ENCODE measurements at places on chromosomes 5 and 9.
A peak's percentile ranks its signal among the peaks of the same experiment; 100 is the strongest.

- DNase-seq = peak; percentile 57
These were observed 80.9 kb upstream of the ALDH1B1 start for GRCh38 chr9:38311382-38312270.

DNA sequence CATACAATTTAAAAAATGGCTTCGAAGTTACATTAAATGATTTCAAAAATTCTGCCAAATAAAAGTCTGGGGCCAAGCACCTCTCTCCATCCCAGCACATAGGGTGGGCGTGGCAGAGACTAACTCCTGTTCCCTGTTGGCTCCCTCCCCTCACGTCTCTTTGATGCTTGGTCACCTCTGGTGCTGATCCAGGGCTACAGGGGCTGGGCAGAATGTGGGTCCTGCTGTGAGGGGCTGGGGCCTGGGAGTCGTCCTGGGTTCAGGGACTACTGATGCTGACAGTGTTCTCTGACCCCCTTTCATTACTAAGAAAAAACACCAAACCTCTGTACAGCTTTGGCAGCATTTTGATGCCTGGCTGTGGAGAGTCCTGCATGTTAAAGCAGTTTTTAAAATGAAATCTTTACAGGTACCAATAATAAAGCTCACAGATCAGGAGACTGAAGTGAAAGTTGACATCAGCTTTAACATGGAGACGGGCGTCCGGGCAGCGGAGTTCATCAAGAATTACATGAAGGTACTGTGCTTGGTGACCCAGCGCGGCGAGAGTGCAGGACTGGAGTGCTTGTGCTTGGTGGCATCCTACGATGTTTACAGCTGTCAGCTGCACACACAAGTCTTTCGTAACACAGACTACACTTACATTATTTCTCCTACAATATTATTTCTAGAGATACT is 29.0 kb downstream of the TENT4A start:
- no peak for DNase-seq

DNA sequence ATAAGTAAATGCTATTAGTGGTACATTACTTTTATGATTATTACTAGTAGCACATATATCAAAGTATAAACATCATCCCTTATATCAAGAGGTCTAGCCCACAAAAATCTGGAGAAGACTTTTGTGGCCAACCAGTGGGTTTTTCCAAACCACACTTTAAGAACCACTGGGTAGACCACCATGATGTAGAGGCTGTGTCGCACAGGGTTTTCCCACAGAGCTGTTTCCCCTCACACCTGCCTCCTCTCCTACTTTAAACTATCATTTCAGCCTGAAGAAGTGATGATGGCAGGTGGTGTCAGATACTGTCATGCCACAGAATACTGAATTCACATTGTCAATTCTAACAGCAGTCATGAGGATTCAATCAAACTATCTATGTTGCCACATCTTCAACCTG is 109.2 kb downstream of the FBXW11 start:
- no peak for DNase-seq

GRCh38 chr5:3517348-3517747 is 78.3 kb upstream of the IRX1 start:
- no peak for DNase-seq

GRCh38 chr9:138049779-138050471 is 172.3 kb downstream of the CACNA1B start:
- no peak for DNase-seq

DNA sequence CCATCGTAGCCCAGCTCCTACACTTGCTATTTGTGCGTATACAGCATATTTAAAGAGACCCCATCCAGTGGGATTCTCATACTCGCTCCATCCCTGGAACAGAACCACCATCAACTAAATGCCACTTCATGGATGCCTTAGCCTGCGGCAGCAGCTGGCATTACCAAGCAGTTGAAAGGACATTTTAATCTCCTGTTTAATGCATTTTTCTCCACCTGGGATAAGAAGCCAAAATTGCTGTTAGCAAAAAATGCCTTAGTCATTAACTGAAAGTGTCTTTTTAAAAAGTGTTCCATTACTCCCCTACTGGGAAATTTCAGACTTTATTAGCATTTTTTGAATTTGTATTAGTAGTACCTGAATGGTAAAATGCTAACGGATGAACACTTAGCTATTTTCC is 662.6 kb upstream of the MEF2C start:
- no peak for DNase-seq

GRCh38 chr5:179267671-179268083 is 77.6 kb downstream of the ADAMTS2 start:
- DNase-seq = no peak

GRCh38 chr5:87361031-87361445 is 51.7 kb downstream of the CCNH start:
- DNase-seq = no peak

DNA sequence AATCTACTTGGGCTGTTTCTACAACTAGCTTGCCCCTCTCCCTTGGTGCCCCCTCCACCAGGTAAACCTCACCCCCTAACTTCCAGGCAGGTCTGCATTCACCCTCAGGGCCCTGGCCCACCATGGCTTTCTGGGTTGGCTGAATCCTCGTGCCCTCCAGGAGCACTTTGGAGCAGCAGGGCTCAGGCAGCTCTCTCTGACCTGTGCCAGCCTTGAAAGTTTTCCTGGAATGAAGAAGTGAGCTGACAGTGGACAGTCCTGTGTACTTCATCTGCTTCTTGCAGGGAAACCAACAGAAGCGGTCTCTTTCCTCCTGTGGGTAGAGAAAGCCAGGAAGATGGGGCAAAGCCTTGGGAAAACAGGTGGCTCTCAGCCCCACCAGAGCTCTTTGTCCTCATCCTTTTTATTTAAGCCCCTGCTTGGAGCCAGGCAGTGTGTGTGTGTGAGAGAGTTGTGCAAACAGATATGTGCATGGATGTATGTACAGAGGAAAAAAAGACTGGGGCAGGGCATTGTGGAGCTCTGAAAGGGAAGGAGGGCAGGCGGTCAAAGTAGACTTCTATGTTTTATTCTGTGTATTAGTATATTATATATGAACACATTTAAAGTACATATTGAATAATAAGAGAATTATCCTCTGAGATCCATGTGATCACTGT is 62.3 kb upstream of the SPRY4 start:
- DNase-seq = peak; percentile 9

GRCh38 chr5:11814373-11814772 is 89.9 kb downstream of the CTNND2 start:
- no peak for DNase-seq

GRCh38 chr9:98998441-98999151 is 54.9 kb downstream of the COL15A1 start:
- DNase-seq = peak; percentile 78

- no peak for DNase-seq
These were observed 592.0 kb upstream of the WWC1 start for GRCh38 chr5:167699432-167699831.

GRCh38 chr9:72982146-72982799 is 29.4 kb upstream of the ALDH1A1 start:
- DNase-seq = no peak

DNA sequence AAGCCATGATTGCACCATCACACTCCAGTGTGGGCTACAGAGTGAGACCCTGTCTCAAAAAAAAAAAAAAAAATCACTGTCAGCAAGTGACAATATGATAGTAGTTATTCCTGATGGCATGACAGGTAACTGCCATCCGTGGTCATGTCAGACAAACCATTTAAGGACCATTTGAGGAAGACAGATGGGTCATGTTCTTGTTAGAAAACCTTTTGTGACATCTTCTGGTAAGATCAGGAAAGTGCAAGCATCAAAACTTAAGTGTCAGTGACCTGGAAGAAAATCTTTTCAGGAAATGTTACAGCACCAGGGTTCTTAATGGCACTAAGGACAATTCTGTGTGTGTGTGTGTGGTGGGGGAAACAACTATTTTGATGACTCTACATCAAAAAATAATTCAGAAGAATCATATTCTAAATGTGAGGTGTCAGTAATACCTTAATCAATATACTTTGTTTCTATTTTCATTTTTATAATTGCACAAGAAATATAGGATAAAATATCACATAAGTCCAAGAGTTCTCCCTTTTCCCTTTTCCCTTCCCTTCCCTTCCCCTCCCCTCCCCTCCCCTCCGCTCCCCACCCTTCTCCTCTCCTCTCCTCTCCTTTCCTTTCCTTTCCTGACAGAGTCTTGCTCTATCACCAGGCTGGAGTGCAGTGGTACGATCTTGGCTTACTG is 17.8 kb downstream of the SLC38A9 start:
- no peak for DNase-seq

- peak; percentile 26 for DNase-seq
These were observed 1.5 kb downstream of the RORB start for GRCh38 chr9:74498621-74499095.

- no peak for DNase-seq
These were observed 1.1 kb upstream of the SEMA4D start for GRCh38 chr9:89498852-89499480.

GRCh38 chr9:106927916-106928315 is 65.0 kb downstream of the ZNF462 start:
- no peak for DNase-seq

GRCh38 chr5:126506079-126506478 is 82.9 kb downstream of the GRAMD2B start:
- DNase-seq = no peak

DNA sequence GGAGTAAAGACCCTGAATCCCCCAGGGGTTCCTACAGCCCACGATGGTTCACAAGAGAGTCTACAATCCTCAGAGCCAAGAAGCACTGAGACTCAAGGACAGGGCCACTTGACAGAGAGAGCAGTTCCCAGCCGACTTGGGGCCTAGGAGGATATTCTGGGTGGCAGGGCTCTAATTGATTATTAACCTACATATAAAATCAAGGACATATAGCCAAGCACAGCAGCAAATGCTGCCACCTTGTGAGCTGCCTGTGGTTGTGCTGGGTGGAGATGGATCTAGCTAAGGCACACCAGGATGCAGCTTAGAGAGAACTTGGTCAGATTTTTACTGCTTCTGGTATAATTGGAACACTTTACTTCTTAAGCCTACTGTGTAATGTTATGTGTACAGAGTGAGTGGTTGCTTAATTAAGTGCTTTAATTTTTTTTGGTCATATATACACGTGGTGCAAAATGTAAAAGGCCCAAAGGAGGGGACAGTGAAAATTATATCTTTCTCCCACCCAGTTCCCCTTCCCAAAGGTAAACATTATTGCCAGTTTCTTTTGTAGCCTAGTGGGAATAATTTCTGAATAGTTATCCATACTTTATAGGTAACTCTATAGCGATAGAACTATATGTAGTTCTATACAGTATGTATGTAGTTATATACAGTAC is 78.8 kb downstream of the F2RL2 start:
- DNase-seq = peak; percentile 48

DNA sequence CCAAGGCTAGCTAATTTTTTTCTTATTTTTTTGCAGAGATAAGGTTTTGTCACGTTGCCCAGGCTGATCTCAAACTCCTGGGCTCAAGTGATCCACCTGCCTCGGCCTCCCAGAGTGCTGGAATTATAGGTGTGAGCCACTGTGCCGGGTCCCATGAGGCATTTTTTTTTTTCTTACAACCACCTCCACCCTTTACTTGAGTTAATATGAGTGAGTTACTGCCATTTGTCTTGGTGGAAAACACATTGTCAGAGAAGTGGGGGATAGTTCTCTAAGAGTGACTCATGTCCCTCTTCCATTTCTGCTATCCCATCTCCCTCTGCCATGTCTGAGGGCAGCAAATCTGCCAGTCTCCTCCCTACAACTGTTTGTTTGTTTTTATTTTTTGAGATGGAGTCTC is 163.4 kb upstream of the CLINT1 start:
- DNase-seq = no peak

DNA sequence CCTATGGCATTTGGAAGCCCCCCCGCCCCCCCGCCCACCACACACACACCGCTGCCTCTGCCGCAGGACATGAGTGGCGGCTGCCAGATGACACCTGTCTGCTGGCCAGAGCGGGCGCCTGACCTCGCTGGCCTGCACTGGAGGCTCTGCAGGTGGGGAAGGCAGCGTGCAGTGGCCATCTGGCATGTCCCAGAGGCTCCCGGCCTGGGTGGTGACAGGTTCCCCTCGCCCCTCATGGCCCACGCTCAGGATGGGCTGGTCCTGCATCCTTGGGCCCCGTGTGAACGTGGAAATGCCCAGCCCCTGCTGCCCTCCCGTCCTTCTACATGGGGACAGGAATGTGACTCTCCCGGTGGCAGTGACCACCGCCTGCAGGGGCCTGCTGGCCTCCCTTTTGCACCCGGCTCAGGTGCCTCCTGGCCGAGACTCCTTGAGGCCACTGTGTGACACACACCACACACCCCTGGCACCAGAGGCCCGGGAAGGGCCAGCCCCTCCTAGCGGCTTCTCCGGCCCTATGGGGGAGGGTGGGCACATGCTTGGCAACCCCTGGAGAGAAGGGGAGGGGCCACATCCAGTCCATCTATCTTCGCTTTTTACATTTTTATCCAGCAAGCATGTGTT is 30.3 kb downstream of the IRX4 start:
- DNase-seq = peak; percentile 22

- DNase-seq = no peak
These were observed 59.3 kb downstream of the RAPGEF6 start for GRCh38 chr5:131575660-131576227.

- DNase-seq = no peak
These were observed 1601.0 kb upstream of the NUDT12 start for GRCh38 chr5:105163547-105163946.

DNA sequence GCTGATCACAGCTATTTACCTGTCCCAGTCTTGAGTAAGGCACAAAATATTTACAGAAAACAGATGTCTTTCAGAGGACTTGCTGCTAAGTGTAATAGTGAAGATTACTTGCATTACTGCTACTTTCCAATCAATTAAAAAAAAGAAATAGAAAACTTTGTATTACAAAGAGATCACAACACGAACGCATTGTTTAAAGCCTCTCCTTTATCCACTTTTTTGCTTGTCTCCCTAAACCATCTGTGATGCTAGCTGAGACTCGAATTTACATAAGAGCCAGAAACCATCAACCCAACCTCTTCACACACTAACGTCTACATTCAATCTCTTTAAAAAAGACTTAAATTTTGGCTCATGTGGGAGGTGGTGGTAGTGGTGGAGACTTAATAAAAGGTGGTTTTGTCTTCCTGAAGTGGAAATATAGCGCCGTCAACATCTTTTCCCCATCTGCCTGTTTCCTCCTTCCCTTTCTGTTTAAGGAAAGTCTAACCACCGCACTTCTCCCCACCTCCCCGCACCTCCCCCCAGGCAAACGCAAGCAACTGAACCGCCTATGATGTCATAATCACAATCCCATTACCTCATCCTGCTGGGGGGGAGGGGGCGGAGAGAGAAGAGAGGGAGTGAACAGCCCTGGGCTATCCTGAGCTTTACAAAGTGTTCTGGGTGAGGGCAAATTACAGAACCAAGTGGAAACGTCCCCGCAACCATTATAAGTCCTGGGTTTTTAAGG is 948 bp upstream of the FAM53C start:
- DNase-seq = peak; percentile 91

- DNase-seq = peak; percentile 71
These were observed 97.5 kb upstream of the ARAP3 start for GRCh38 chr5:141779503-141779973.

DNA sequence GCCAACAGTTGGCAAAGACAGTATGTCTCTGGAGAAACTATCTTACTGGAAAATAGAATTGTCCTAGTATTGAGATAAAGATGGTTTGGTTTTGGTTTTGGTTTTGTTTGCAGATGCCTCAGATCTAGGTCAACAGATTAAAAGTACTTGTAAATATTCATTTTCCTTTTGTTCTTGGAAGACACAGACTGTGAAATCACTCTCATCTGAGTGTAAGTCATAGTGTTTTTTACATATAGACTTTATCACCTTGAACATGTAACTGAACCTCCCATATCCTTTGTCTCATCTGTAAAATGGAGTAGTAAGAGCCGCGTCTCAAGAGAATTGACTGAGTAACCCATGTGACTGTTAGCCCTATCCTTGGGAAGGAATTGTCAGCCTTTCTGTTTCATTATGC is 34.3 kb downstream of the MAP3K1 start:
- DNase-seq = no peak

Measured in left hindlimb (tissue), 1 donor.